GM23338 (cell line): ENCODE measurements at places on chromosomes 12 and 14. TPM values are rescaled to one million over a fixed set of nuclear protein-coding genes. Genes with fewer than 3 reads are reported as not detected.
A peak's percentile ranks its signal among the peaks of the same experiment; 100 is the strongest.

GRCh38 chr12:122651520-122652224, 51.5 kb downstream of the HCAR2 start:
- no peak for DNase-seq

DNA sequence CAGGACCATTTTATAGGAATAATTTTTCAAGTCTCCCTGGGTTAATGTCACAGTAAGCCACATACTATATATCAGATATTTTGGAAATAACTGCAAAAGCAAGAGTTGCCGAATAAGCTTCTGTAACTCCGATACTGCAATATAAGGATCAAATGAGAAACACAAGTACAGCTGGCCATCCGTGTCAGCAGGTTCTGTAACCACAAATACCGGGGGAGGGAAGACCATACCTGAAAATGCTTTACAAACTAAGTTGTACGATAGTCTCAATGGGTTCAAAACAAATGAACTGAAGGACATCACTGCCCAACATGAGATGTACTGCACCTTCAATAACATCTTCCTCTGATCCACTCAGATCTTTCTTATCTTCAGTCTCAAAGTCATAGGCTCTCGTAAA, 1.8 kb downstream of the SYCP3 start:
- no peak for DNase-seq

- no peak for DNase-seq
Observed at GRCh38 chr12:109140560-109140959, 24.2 kb downstream of the ACACB start.

- DNase-seq: peak; percentile 66
Observed at GRCh38 chr14:102760496-102761193, 16.6 kb upstream of the TRAF3 start.

Gene ADAM21
- not detected in 2 replicates for total RNA-seq
